ENCODE measurements at places on chromosomes 6 and 20. TPM values are rescaled to one million over a fixed set of nuclear protein-coding genes. Genes with fewer than 3 reads are reported as not detected.

- H3K36me3 ChIP-seq, result no peaks in the 10 kb centered on the region
- H3K27me3 ChIP-seq, result no peaks in the 10 kb centered on the region
- DNase-seq, result no peak
- H3K4me3 ChIP-seq, result no peak overlapping the region
These were observed 17.2 kb upstream of the SPAG4 start for GRCh38 chr20:35598476-35598875.

TNFRSF6B gene
- total RNA-seq, result not detected

- H3K4me1 ChIP-seq, result peaks cover 18% of the 10 kb centered on the region
- H3K36me3 ChIP-seq, result no peaks in the 10 kb centered on the region
- no peak for DNase-seq
- H3K27me3 ChIP-seq, result no peaks in the 10 kb centered on the region
- no peak overlapping the region for H3K27ac ChIP-seq
- no peak overlapping the region for H3K4me3 ChIP-seq
These were observed 276.7 kb downstream of the FARS2 start for GRCh38 chr6:5537967-5538366.

KIF6 gene
- total RNA-seq, result not detected

GRCh38 chr6:146904596-146904995 is 299.6 kb upstream of the STXBP5 start:
- no peaks in the 10 kb centered on the region for H3K27me3 ChIP-seq
- no peak for DNase-seq
- H3K4me3 ChIP-seq, result no peak overlapping the region
- H3K36me3 ChIP-seq, result no peaks in the 10 kb centered on the region
- no peak overlapping the region for H3K27ac ChIP-seq

TNXB gene
- total RNA-seq, result 3.9 TPM

- no peak overlapping the region for H3K4me3 ChIP-seq
- H3K27me3 ChIP-seq, result no peaks in the 10 kb centered on the region
- DNase-seq, result no peak
- H3K27ac ChIP-seq, result peak overlapping the region; percentile 10
- peaks cover 25% of the 10 kb centered on the region for H3K4me1 ChIP-seq
These were observed 253.1 kb downstream of the LY86 start for GRCh38 chr6:6841571-6841970.

GRCh38 chr6:154653853-154654252 is 79.4 kb upstream of the SCAF8 start:
- no peak overlapping the region for H3K4me3 ChIP-seq
- no peak for DNase-seq
- H3K27ac ChIP-seq, result no peak overlapping the region
- no peaks in the 10 kb centered on the region for H3K27me3 ChIP-seq

GTSF1L gene
- not detected for total RNA-seq

DNA sequence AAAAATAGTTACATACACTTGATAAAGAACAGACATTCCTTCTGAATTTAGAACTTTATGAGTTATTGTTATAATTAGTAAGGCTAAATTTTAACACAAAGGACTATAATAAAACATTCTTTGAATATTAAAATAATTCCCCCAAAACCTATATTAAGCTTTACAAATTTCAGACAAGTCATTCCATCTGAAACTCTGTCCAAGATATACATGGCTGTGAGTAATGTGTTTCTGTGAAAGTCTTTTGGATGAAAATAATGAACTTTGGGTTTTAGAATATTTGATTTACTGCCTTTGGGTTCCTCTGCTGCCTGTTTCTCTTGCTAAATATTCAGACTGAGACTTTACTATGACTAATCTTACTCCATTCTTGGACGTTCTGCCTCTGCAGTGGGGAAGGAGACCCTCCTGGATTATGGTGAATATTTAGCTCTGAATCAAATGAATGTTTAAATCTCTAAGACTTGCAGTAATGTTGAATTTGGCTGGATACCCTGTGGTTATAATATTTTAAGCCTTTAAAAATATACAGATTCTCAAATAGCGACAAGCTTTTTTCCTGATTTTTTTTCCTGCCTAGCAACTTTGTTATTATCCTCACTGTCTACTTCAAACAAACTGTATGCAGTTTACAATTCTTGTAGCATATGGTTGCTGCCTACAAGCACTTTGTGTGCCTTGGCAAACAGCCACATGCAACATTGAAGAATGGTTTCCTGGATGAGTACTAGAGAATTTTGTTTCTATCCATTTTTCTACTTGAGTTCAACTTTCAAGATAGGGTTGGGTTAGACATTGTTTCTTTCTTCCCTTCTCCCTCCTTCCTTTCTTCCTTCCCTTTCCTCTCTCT is 51.4 kb downstream of the TXLNB start:
- no peaks in the 10 kb centered on the region for H3K36me3 ChIP-seq
- no peak overlapping the region for H3K27ac ChIP-seq
- H3K4me1 ChIP-seq, result no peaks in the 10 kb centered on the region
- DNase-seq, result no peak
- no peak overlapping the region for H3K4me3 ChIP-seq

RBM24 gene
- not detected for total RNA-seq

ZBTB2 gene
- total RNA-seq, result 23.7 TPM

DNA sequence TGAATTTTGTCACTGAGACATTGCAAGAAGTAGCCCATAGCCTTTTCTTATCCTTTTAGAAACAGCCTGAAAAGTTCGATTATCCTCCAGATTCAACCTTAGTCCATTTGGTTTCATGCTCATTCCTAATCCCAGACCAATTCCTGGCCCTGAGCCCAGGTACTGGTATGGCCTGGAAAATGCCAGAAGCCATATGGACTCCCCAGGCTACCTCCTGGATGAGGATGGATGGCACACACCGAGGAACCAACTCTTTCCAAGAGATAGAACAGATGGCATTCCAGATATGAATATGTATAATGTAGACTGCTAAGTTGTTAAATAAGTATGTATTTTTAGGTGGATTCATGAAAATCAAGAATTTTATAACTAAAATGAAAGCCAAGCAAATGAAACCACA is 51.6 kb upstream of the SNAP25 start:
- no peak for DNase-seq
- no peaks in the 10 kb centered on the region for H3K27me3 ChIP-seq
- no peaks in the 10 kb centered on the region for H3K36me3 ChIP-seq
- no peak overlapping the region for H3K4me3 ChIP-seq
- no peaks in the 10 kb centered on the region for H3K4me1 ChIP-seq
- no peak overlapping the region for H3K27ac ChIP-seq

NOTCH4 gene
- total RNA-seq, result 0.43 TPM

DNA sequence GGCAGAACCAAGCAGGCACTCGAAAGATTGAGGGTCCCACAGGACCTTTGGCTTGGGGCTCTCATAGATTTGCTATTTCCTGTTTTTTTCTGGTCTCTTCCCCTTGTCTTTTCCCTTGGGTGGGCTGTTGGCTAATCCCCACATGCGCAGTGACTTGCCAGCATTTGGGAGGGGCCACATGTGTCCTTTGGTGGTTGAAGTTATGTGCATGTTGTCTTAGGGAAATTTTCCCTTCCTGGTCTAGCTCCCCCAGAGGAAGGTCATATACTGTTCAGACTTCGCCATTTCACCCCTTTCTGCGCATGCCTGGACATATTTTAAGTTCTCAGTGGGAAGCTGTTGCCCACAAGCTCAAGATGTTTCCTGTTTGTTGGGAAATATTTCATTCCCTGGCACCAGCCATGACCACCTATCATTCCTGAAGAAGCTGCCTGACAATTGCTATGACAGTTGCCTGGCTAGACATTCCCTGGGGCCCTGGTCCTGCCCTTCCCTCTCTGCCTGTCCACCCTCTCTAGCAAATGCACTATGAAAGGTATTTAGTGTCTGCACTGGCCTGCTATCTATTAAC is 156.2 kb upstream of the THBS2 start:
- H3K4me3 ChIP-seq, result no peak overlapping the region
- no peak for DNase-seq
- H3K27ac ChIP-seq, result no peak overlapping the region

DNA sequence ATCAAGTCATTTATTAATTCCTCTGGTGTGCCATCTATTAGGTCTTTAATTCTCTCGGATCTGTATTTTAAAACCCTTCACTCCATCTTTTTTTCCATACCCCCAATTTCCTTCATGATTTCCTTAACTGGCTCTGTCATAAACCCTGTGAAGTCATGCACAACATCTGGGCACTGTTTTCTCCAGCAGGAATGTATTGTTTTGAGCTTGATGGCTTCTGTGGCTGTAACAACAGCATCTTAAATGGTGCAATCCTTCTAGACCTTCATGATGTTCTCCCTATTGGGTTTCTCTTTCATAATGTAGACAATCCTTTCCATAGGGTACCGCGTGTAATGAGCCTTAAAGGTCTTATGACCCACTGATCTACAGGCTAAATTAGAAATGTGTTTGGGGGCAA is 29.0 kb downstream of the CDK19 start:
- no peaks in the 10 kb centered on the region for H3K36me3 ChIP-seq
- no peak overlapping the region for H3K4me3 ChIP-seq

SLC17A3 gene
- total RNA-seq, result not detected

DNA sequence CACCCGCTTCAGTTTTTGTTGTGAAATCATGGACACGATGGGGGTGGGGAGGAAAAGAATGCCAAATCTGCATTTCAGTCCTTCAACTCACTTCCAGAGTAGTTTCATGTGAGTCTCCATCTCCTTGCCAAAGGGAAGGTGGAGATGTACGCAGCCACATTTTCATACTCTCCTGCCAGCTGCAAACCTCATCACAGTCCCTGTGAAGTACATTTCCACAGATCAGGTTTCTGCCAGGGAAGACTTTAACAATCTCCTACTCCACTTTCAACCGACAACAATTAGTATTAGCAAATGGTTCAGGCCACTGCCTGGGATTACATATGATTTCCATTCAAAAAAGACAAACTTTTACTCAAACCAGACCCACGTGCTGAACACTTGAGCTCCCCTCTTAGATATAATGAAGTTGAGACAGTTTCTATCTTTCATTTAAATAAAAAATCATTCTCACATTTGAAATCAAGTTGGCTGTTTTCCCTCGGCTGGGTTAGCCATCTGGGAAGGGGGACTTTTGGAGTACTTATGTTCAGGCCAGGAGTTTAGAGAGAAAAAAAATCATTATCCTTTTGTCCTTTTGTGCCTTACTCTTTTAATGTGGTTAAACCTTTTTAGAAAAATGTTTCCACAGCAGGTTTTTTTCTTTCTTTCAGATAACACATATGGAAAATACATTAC is 51.0 kb upstream of the CEP162 start:
- H3K27me3 ChIP-seq, result no peaks in the 10 kb centered on the region
- no peak overlapping the region for H3K4me3 ChIP-seq
- H3K36me3 ChIP-seq, result no peaks in the 10 kb centered on the region
- H3K27ac ChIP-seq, result no peak overlapping the region
- H3K4me1 ChIP-seq, result no peaks in the 10 kb centered on the region

DNA sequence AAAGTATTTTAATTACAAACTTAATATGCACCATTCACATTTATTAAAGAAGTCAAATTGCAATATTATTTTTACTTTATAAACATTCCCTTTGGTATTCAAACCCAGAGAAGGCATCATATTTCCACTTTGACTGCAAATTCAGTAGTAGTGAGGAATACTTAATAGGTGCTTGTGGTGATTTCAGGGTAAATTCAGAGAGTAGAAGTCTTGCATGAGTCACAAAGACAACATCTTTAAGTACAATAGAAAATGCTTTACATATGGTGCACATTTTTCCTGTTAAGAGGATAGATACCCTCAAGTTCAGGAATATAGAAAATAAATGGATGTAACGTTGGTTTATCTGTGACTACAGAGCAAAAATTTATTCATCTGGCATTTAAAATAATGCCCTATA is 390.2 kb downstream of the TENT5A start:
- H3K27me3 ChIP-seq, result no peaks in the 10 kb centered on the region
- H3K4me3 ChIP-seq, result no peak overlapping the region
- H3K4me1 ChIP-seq, result no peaks in the 10 kb centered on the region
- DNase-seq, result no peak

AKAP12 gene
- total RNA-seq, result 0.93 TPM

- no peak overlapping the region for H3K27ac ChIP-seq
- no peaks in the 10 kb centered on the region for H3K36me3 ChIP-seq
- DNase-seq, result no peak
These were observed 20.9 kb downstream of the HIVEP1 start for GRCh38 chr6:12032783-12033573.

DNA sequence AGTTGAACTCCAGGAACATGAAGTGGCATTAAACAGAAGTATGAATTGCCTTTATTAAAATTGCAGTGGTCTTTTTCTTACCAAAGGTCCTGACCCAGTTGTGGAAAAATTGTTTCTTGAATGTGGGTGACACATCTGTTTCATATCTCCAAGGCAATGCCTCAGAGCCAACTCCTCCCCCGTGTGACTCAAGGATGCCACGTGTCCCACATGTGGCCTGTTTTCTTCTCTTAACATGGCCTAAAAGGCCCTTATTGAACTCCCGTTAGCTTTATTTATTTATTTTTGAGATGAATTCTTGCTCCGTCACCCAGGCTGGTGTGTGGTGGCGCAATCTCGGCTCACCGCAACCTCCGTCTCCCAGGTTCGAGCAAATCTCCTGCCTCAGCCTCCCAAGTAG is 128.4 kb upstream of the ESR1 start:
- no peaks in the 10 kb centered on the region for H3K36me3 ChIP-seq
- no peaks in the 10 kb centered on the region for H3K27me3 ChIP-seq
- H3K4me1 ChIP-seq, result peaks cover 18% of the 10 kb centered on the region

GRCh38 chr6:7169296-7169721 is 61.5 kb downstream of the RREB1 start:
- no peak overlapping the region for H3K27ac ChIP-seq
- H3K4me1 ChIP-seq, result peaks cover 47% of the 10 kb centered on the region
- no peak for DNase-seq
- no peaks in the 10 kb centered on the region for H3K27me3 ChIP-seq

- no peak overlapping the region for H3K4me3 ChIP-seq
- H3K27me3 ChIP-seq, result no peaks in the 10 kb centered on the region
- no peaks in the 10 kb centered on the region for H3K4me1 ChIP-seq
- no peak for DNase-seq
- H3K36me3 ChIP-seq, result no peaks in the 10 kb centered on the region
These were observed 33.8 kb upstream of the CTAGE9 start for GRCh38 chr6:131744432-131745287.

GRCh38 chr6:47733879-47734558 is 35.6 kb downstream of the ADGRF4 start:
- H3K4me1 ChIP-seq, result no peaks in the 10 kb centered on the region
- H3K36me3 ChIP-seq, result no peaks in the 10 kb centered on the region
- DNase-seq, result peak; percentile 54
- no peak overlapping the region for H3K27ac ChIP-seq
- no peak overlapping the region for H3K4me3 ChIP-seq

GRCh38 chr6:135938576-135939207 is 87.2 kb downstream of the PDE7B start:
- peak; percentile 21 for DNase-seq
- H3K4me3 ChIP-seq, result no peak overlapping the region
- no peaks in the 10 kb centered on the region for H3K4me1 ChIP-seq
- no peak overlapping the region for H3K27ac ChIP-seq
- no peaks in the 10 kb centered on the region for H3K27me3 ChIP-seq

- peaks cover 1% of the 10 kb centered on the region for H3K27me3 ChIP-seq
- H3K4me1 ChIP-seq, result no peaks in the 10 kb centered on the region
- DNase-seq, result no peak
- H3K4me3 ChIP-seq, result no peak overlapping the region
- H3K27ac ChIP-seq, result no peak overlapping the region
These were observed 115.1 kb upstream of the SPTLC3 start for GRCh38 chr20:12893653-12894052.

- no peak overlapping the region for H3K4me3 ChIP-seq
- no peak overlapping the region for H3K27ac ChIP-seq
- no peaks in the 10 kb centered on the region for H3K27me3 ChIP-seq
- peak; percentile 18 for DNase-seq
- no peaks in the 10 kb centered on the region for H3K4me1 ChIP-seq
These were observed 24.5 kb downstream of the TSPYL4 start for GRCh38 chr6:116229287-116229913.

TTI1 gene
- total RNA-seq, result 59.2 TPM
